ENCODE measurements at places on chromosomes 1 and 21. TPM values are rescaled to one million over a fixed set of nuclear protein-coding genes. Genes with fewer than 3 reads are reported as not detected.

TAF1A gene
- 10.6 TPM for total RNA-seq

ATP1A2 gene
- not detected for total RNA-seq

PLD5 gene
- total RNA-seq = 2.1 TPM

AUNIP gene
- 0.89 TPM for total RNA-seq

C1orf210 gene
- 3.0 TPM for total RNA-seq

OTUD3 gene
- 4.3 TPM for total RNA-seq

S100A7 gene
- not detected for total RNA-seq

CD48 gene
- not detected for total RNA-seq

AK5 gene
- 27.4 TPM for total RNA-seq

SOX13 gene
- total RNA-seq = 11.5 TPM

GJB3 gene
- 33.2 TPM for total RNA-seq

SHC1 gene
- total RNA-seq = 107 TPM

PTPN22 gene
- total RNA-seq = 2.1 TPM

DNAH14 gene
- total RNA-seq = 41.3 TPM

TCHH gene
- total RNA-seq = not detected

FAM110D gene
- total RNA-seq = not detected

DIO1 gene
- total RNA-seq = not detected

FAM43B gene
- total RNA-seq = not detected

HES3 gene
- total RNA-seq = not detected

ARID4B gene
- total RNA-seq = 59.3 TPM

PTPRC gene
- not detected for total RNA-seq

ZSCAN20 gene
- total RNA-seq = 7.6 TPM

EFNA3 gene
- total RNA-seq = 1.4 TPM

TTC22 gene
- 10.3 TPM for total RNA-seq

LCE2A gene
- not detected for total RNA-seq

MXRA8 gene
- 24.7 TPM for total RNA-seq
